Stimulated activated CD4-positive, alpha-beta T cell treated with anti-CD3 and anti-CD28 coated beads, Interleukin-4, amount 100 ng/mL, for 24 hours (primary cell): ENCODE measurements at places on chromosomes 1 and 21.
A peak's percentile ranks its signal among the peaks of the same experiment; 100 is the strongest.

DNA sequence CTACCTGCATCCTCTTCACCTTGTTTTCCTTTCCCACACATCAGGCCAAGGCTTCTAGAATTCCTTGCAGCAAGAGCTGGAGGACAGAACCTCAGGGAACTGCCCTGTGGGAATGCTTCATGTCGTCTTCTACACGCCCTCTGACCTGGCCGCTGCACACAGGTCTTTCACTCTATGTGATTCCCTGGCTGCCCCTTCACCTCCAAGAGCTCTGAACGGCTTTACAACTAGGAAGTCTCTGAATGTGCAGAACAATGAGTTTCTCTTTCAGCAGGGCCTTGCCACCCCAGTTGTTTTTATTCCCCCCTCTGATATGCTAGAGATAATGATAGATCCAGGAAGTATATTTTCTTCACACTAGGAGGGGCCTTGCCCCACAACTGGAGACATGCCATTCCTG, 142.6 kb downstream of the CLIC6 start:
- no peak for DNase-seq

- no peak for DNase-seq
Measured at GRCh38 chr1:89274411-89274857, 1.8 kb upstream of the GBP5 start.

DNA sequence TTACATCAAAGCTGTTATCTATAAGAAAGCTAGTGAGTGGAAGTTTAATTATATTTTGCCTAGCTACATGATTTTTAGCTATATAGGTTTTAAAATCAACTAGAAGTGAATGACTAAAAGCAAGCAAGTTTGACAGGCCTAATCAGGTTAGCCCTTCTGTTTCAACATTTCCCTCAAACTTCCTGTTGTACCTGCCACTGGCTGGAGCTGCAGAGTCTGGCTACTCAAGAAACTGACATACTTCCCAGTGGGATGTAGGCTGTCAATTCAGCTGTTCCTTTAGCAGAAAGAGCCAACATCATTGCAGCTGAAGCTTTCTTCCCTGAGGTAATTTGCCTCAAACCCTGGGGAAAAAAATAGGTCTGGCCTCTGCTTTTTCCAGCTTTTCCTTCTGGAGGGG, 87.1 kb upstream of the TNR start:
- DNase-seq = no peak

GRCh38 chr1:245589316-245589715, 434.5 kb downstream of the KIF26B start:
- no peak for DNase-seq

DNA sequence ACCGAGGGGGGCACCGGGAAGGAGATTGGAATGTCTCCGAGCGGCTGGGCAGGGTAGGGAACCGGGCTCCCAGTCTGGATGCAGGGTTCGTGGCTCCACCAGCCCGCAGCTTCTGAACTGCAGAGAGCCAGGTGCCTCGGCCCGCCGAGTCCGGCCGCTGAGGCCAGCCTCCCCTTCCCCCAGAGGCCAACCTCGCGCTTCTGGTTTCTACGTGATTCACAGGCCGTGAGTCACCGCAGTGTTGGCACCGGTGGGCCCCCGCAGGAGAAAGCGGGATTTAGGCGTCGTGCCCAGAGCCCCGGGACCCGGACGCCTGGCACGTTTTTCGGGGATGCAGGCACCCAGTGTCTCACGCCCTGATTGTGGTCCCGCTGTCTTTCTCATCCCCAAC, 458 bp downstream of the CRABP2 start:
- peak; percentile 60 for DNase-seq

- DNase-seq = no peak
Measured at GRCh38 chr1:25194572-25195020, 37.7 kb downstream of the SYF2 start.

GRCh38 chr1:203558064-203558760, 64.3 kb downstream of the OPTC start:
- no peak for DNase-seq

GRCh38 chr1:213998785-213999184, 11.0 kb downstream of the PROX1 start:
- no peak for DNase-seq

- DNase-seq = peak; percentile 7
Measured at GRCh38 chr1:46673749-46674182, 2.1 kb downstream of the TEX38 start.

- no peak for DNase-seq
Measured at GRCh38 chr21:33112681-33113080, 42.7 kb downstream of the OLIG1 start.

GRCh38 chr1:119226913-119227312, 86.5 kb upstream of the WARS2 start:
- no peak for DNase-seq

DNA sequence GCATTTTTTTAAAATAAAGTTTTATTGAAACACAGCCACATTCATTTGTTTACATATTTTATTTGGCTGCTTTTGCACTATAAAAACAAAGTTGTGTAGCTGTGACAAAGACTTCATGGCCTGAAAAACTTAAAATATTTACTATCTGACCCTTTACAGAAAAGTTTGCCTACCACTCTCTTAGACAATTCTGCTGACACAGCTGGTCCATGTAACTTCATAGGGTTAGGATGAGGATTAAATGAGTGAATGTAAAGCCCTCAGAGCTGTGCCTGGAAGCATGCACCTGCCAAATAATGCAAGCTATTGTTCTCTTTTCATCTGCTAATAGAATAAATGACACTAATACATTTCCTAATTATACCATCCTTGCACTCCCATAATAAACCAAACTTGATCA, 67.7 kb downstream of the FCRL5 start:
- DNase-seq = no peak

- no peak for DNase-seq
Measured at GRCh38 chr1:17594690-17595601, 55.4 kb downstream of the ARHGEF10L start.

DNA sequence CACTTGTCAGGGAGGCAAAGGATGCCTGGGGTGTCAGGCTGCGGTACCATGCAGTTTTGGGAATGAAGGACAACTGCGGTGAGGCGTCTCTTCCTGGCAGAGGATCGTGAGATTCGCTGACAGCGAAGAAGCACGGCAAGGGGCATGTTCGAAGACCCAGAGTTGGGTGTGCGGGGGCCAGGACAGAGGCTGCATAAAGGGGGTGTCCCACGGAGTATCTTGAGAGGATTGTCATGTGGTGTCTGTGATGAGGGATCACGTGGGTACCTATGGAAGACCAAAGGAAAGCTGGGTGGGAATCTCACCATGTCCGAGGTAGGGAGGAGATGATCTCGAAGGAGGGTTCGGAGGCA, 372 bp downstream of the SLC25A44 start:
- no peak for DNase-seq

GRCh38 chr1:30806381-30807317, 49.1 kb upstream of the LAPTM5 start:
- DNase-seq = no peak

GRCh38 chr1:201252944-201253371, 30.3 kb upstream of the PKP1 start:
- no peak for DNase-seq

- no peak for DNase-seq
Measured at GRCh38 chr1:212413902-212414327, 771 bp downstream of the PACC1 start.

GRCh38 chr1:230849451-230850224, 18.7 kb downstream of the C1orf198 start:
- DNase-seq = no peak

- DNase-seq = no peak
Measured at GRCh38 chr1:94303005-94303404, 65.6 kb upstream of the ARHGAP29 start.

GRCh38 chr1:117638759-117639158, 32.9 kb downstream of the TENT5C start:
- DNase-seq = no peak

GRCh38 chr1:54380290-54380882, 25.8 kb downstream of the SSBP3 start:
- no peak for DNase-seq
